B cell (primary cell): ENCODE measurements at places on chromosomes 1 and 21. TPM values are rescaled to one million over a fixed set of nuclear protein-coding genes. Genes with fewer than 3 reads are reported as not detected.

DNA sequence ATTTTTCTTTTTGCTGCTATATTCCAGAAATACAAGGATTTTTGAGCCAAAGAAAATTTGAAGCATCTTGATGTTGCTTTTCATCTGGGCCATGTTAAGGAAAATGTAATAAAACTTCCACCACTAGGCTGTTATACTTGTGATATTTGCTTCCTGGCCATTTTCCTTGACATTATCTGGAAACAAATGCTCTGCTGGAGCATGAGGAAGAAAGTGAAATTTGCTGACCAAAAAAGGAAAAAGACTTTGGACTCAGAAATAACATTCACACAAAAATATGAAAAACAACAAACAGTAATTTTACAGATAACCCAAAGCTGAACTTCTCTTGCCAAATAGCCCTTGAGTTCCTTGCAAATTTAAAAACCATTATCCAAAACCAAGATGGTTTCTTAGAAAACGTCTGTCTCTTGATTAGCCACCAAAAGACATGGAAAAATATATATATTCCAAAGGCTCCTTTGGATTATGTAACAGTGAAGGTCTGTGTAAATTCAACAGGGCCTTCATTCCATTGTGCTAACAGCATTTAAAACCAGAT lies 344.5 kb downstream of the LMX1A start:
- no peak for DNase-seq

DNA sequence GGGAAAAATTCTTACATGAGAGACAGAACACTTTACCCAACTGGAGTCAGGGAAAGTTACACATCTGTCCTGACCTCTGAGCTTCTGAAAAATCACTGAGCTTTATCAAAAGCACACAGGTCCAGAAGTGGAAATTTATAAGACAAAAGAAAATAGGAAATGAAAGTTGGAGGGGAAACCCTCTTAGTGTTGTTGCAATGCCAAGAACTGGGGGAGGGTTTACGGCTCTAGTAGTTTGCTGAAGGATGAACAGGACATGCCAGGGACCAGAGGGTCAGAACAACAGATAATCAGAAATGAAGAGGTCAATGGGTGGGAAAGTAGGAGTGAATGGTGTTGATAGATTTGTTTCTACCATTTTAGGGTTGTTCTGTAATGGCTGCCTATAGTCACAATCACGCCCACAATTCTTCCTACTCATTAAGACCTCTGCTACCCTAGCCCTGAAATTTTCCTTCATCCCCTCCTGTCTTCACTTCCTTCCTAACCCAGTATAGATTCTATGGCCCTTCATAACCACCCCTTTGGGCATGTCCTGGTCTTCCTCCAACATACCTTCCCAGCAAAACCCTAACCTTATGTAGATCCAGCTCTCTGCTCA lies 30.3 kb upstream of the FMOD start:
- DNase-seq: peak; percentile 82

The CFHR3 gene
- polyA plus RNA-seq: not detected in 2 replicates

DNA sequence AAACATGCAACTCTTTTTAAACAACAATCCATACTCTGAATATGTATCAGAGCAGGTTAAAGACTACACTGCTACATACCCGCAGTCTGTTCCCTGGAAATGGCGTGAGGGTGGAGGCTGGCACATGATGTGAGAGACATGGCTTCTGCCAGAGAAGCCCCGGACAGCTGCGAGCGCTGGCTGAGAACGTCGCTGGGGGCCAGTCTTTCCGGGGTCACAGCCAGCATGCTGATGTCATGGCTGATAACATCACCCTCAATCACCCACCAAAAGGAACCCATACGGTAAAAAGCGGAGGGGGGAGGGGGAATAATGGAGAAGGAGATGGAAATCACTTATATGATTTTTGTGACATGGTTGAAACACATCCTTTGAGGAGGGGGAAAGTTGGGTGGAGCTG lies 29.1 kb downstream of the C1orf198 start:
- DNase-seq: no peak

GRCh38 chr1:218698141-218698540 lies 353.0 kb downstream of the TGFB2 start:
- DNase-seq: no peak

The CXADR gene
- polyA plus RNA-seq: 0.10 TPM in 1 of 2 replicates, not detected in the other

The ELAVL4 gene
- polyA plus RNA-seq: not detected in 2 replicates

The MSH4 gene
- 0.19 and 0.20 TPM in 2 replicates for polyA plus RNA-seq

DNA sequence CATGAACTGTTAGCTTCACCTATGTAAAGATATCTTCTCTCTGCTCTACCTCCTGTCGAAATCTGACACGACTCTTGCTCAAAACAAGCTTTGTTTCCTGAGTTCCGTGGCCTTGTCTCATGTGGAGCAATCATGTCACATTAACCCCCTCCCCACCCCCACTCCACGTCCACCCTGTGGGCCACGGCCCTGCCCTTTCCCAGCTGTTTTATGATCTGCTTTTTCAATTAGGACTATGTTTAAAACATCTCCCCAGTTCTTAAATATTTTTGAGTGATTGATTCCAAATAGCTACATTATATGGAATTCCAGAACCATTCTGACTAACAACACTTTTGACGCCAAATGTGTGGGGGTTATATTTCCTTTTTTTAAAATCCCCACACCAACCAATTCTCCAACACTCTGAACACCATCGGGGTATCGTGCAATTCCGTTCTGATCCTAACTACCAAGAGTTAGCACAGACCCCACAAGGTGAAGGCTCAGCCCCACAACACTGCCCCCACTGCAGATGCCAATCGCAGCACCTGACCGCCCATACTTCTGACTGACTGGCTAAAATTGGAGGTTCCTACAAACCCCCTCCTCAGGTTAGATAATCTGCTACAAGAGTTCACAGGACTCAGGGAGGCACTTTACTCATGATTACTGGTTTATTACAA lies 12.7 kb upstream of the S100A8 start:
- no peak for DNase-seq

DNA sequence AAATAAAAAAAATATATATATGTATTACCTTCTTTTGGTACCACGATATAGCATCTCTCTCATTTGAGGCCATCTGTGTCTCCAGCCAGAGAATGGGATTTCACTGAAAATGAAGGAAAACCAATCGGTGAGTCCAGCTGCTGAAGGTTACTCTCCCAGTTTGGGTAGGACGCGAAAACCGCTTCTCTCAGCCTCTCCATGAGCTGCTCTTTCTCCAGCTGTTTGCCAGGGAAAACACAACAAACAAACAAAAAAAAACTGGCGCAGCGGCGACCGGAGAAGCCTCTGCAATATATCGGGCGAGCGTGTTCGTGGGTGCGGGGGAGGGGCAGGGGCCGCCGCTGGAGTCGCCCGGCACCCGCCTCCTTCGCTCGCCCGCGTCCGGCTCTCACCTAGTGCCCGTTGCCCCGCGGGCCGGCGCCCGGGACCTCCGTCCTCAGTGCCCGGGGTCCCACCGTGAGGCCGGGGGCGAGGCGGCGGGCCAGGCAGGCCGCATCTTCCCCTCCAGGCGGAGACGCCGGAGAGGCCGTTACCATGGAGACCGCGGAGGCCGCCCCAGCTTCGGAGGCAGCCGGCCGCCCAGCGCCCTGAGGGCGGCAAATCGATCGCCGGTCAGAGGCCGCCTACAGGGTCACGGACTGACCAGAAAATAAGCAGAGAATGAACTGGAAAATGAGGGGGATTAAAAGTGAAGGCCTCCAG lies 504 bp downstream of the PHTF1 start:
- DNase-seq: peak; percentile 79

DNA sequence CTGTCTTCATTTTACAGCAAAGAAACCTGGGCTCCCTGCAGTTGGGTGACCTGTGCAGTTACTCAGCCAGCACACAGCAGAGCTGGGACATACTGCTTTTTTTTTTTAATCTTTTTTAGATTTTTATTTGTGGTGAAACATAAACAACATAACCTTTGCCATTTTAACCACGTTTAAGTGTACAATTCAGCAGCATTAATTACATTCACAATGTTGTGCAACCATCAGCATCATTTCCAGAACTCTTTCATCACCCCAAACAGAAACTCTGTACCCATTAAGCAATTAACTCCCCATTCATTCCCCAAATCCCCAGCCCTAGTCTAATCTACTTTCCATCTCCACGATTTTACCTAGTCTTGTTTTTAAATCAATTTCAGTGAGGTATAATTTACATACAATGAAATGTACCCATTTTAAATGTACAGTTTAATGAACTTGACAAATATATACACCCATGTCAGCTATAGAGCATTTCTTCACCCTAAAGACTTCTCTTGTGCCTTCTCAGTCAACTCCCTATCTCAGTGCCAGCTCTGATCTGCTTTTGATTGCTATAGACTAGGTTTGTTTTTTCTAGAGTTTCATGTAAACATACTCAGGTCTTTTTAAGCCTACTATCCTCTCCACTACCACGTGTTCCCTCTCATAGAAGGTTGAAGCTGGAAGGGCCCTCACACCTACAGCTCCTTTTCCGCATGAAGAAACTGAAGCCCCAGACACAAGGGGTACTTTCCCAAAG lies 37.8 kb upstream of the C8B start:
- no peak for DNase-seq

DNA sequence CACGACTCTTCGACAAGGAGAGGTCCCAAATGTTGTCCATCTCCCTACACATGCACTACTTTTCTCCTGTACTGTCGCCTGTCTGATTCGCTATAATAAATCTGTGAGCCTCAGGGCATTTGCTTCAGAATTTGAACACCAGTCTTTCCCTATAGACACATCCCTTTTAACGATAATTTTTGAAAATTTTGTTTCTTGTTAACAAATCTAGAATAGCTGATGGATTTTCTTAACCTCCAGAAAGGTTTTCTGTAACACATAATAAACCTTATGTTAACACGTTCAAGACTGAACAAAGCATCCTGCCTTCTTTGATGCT lies 704 bp downstream of the CAPZA1 start:
- DNase-seq: no peak

The UBE2U gene
- polyA plus RNA-seq: not detected in 2 replicates

DNA sequence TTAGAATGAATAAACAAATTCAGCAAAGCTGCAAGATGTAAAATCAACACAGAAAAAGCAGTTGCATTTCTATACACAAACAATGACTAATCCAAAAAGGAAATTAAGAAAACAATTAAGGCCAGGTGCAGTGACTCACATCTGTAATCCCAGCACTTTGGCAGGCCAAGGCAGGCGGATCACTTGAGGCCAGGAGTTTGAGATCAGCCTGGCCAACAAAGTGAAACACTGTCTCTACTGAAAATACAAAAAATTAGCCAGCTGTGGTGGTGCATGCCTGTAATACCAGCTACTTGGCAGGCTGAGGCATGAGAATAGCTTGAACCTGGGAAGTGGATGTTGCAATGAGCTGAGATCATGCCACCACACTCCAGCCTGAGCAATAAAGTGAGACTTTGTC lies 22.3 kb downstream of the THEM4 start:
- DNase-seq: no peak

The ESRRG gene
- polyA plus RNA-seq: 0.06 TPM in 1 of 2 replicates, not detected in the other

The SYT14 gene
- polyA plus RNA-seq: not detected in 2 replicates

GRCh38 chr1:87615491-87615890 lies 286.8 kb downstream of the LMO4 start:
- DNase-seq: no peak

The CYB5RL gene
- 5.7 and 7.9 TPM in 2 replicates for polyA plus RNA-seq

GRCh38 chr1:220438741-220439140 lies 89.2 kb upstream of the MARK1 start:
- DNase-seq: no peak

DNA sequence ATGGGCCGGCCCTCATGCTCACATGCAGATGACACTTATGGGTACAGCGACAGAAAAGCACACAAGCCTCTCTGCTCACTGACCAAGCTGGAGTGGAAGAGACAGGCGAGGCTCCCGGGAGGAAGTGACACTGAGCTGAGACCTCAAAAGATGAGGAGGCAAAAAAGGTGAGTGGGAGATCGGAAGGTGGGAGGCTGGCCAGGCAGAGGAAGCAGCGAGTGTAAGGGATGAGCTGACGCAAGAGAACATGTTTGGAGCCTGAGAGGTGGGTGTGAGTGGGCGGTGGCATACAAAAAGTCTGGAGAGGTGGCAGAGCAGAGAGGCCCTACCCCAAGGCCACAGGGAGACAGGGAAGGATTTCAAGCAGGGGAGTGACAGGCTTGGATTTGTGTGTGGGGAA lies 18.2 kb upstream of the CDCP2 start:
- no peak for DNase-seq

GRCh38 chr1:29096231-29096886 lies 27.3 kb downstream of the TMEM200B start:
- no peak for DNase-seq

- DNase-seq: no peak
Observed at GRCh38 chr1:96360036-96360795, 361.4 kb upstream of the PTBP2 start.

- no peak for DNase-seq
Observed at GRCh38 chr1:167052389-167052788, 37.8 kb downstream of the GPA33 start.

DNA sequence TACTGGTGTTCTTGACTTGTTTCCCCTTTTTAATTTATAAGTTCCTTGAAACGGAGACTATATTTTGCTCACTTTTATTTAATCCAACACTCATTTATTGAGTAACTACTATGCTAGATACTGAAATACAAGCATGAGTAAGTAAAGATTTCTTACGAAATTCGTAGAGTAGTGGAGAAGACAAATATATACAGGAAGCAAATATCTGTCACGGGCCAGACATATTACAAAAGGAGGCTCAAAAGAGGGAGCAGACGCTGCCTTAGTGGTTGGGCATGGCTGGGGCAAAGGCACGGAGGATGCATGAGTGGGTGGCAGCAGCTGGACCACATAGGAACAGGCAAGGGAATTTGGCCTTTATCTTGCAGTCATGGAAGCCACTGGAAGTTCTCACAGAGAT lies 6.8 kb downstream of the NCF2 start:
- no peak for DNase-seq

GRCh38 chr1:168210312-168210711 lies 15.5 kb upstream of the SFT2D2 start:
- DNase-seq: no peak

The PIK3CD gene
- 144 and 205 TPM in 2 replicates for polyA plus RNA-seq

The TPTE gene
- not detected in 2 replicates for polyA plus RNA-seq

GRCh38 chr1:31354283-31354682 lies 18.6 kb downstream of the FABP3 start:
- DNase-seq: no peak

- DNase-seq: no peak
Observed at GRCh38 chr1:110200666-110201065, 9.4 kb upstream of the KCNC4 start.

DNA sequence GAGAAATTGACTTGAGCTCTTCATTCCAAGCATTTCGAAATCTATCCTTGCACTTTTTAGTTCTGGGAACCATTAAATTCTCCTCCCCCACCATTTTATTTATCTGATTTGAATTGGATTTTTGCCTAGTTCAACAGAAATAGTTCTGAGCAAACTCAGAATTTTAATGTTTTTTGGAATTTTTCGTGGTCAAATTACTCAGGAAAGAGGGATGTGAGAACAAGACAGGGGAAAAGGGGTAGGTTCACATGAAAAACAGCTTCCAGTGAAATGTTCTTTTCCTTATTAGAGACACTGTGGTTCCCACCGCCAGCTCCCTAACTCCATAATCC lies 5.7 kb upstream of the ZNF697 start:
- DNase-seq: no peak

The ZYG11A gene
- polyA plus RNA-seq: 0.24 and 0.53 TPM in 2 replicates

DNA sequence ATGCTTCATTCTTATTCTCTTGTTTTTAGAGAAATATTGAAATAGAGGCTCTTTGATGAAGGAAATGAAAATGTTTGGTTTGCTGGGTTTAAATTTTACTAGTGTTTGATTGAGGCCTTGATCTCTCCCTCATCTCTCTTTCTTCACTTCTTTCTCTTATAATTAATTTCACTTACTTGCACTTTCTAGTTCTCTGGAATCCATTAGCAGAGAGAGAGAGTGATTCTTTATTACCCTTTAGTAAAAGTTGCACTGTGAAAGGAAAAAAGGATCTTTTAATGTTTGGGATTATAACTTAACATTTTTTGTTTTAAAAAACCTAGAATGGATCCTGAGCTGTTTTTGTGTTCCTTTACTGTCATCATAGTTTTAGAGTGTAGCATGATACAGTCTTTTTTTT lies 12.2 kb downstream of the RPRD2 start:
- no peak for DNase-seq
